ENCODE measurements at places on chromosomes 6 and 20.

- DNase-seq = no peak
Measured at GRCh38 chr6:111558690-111559187, 46.9 kb downstream of the TRAF3IP2 start.

- no peak for DNase-seq
Measured at GRCh38 chr20:50415021-50415515, 95.1 kb upstream of the PTPN1 start.

GRCh38 chr6:53119349-53119748 lies 29.3 kb downstream of the GCM1 start:
- no peak for DNase-seq

DNA sequence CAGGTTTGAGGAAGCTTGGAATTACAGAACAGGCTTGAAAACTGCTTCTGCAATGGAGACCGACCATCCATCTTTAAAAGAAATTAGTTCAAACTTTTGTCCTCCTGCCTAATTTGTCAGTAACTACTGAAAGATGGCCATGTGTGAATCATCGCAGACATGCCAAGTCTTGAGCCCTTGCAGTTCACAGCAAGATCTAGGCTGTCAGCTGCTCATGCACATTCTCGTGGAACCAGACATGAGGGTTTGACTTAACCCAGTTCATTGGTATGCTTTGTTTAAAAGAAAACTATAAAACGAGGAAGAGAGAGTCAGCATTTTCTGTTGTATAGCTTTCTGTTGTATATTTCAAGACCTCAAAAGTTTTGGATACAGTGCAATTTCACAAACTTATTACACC lies 74.0 kb upstream of the SAMD5 start:
- DNase-seq = no peak

- peak; percentile 10 for DNase-seq
Measured at GRCh38 chr6:19279273-19279684, 557.9 kb upstream of the ID4 start.

Data from fibroblast of skin of left biceps (primary cell).